ENCODE measurements at places on chromosomes 2 and 18.
A peak's percentile ranks its signal among the peaks of the same experiment; 100 is the strongest.

- DNase-seq = no peak
These were observed at the start of gene CAPN13 for GRCh38 chr2:30807249-30807648. CAPN13 (minus strand) TSS chr2:30807446; CDS start chr2:30787325, 20,121 bp downstream.

DNA sequence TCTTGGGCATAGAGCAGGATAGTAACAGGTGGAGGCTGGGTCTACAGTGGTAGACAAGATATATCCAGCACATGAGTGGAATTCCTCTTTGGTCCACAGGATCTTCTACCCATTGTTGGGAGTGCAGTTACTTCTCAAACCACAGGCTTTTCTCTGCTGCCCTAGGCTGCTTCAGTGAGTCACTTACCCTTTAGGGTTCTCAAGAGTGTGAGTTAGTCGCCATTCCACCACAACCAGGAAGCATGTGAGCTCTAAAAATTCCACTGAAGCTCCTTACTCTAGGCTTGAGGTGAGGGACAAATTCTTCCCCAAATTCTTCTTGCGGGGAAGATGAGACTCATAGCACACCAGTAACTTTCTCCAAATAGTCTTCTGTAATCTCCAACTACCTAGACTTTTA, 189.4 kb downstream of the PLCL1 start:
- no peak for DNase-seq

- no peak for DNase-seq
These were observed 134.4 kb upstream of the APCDD1 start for GRCh38 chr18:10319914-10320600.

GRCh38 chr2:18719978-18720775, 130.8 kb upstream of the NT5C1B start:
- no peak for DNase-seq

- DNase-seq = no peak
These were observed 85.8 kb downstream of the RDH14 start for GRCh38 chr2:18474700-18475099.

DNA sequence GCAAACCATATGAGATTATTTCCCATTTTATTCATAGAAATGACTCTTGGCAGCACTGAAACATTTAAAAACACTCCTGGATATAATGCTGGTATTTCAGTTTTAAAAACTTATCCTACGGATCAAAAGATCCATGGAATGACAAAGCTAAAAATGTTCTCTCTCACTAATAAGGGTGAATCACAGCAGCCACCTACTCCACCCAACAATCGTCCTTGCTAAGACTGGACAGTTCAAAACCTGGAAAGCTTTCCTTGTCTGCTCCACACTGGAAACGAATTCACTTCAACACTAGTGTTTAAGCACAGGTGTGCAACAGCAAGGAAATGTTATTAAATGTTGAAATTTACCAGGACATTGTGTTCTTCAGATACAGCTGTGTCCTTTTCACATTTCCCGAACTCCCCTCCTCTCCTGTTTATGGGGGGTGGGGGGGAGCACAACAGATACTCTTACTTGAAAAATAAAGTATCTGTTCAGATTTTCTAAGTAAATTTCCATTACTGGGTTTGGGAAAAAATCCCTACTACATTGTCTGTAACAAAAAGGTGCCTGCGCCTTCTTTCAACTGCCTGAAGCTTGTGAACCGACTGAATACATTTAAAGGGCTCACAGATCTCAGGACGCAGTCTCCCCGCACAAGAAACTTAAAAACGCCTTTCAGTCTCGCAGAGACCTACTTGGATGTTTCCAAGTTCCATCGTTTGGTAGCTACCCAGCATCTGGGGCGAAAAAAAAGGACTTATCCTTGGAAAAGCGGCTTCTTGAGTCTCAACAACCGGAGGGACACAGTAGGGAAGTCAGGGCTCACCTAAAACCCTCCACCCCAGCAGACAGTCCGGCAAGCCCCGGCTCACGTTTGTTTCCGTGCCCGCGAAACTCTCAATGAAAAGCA, 1.3 kb downstream of the YWHAQ start:
- no peak for DNase-seq

DNA sequence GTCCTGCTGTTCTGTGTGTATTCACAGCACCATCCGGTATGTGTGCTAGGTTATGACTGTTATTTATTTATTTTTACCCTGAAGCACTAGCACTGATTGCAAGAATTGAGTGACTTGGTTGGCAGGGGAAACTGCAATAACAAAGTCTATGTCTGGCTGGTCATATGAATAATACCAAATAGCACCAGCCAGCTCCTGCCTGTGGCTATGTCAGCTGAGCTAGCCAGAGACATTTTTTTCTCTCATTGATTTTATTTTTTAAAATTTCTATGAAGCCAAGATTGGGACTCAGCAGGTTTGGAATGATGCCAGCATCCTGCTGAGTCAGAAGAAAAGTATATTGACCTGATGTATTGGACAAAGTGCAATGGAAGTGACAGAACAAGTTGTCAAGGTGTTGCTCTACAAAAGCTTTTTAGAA, 188.5 kb upstream of the CDH2 start:
- DNase-seq = no peak

DNA sequence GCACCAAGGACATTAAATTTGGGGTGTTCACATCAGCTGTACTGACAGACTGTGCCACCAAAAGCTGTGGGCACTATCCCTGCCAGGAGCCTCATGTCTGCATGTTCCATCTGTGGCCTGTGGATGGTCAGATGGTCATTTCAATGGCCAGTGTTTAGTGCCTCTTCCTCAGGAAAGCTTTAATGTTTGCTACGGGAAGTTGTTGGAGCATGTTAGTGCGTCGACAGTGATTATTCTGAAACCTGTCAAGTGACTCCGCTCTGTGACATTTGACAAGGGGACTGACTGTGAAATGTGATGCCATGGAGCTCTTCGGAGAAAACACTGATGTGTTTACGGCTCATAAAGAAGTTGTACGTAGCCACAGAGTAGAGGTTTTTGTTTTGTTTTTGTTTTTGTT, 18.7 kb upstream of the RGPD4 start:
- DNase-seq = no peak

GRCh38 chr18:38933322-38933721, 1367.7 kb upstream of the CELF4 start:
- no peak for DNase-seq

GRCh38 chr2:124530203-124530602, 505.1 kb downstream of the CNTNAP5 start:
- no peak for DNase-seq

DNA sequence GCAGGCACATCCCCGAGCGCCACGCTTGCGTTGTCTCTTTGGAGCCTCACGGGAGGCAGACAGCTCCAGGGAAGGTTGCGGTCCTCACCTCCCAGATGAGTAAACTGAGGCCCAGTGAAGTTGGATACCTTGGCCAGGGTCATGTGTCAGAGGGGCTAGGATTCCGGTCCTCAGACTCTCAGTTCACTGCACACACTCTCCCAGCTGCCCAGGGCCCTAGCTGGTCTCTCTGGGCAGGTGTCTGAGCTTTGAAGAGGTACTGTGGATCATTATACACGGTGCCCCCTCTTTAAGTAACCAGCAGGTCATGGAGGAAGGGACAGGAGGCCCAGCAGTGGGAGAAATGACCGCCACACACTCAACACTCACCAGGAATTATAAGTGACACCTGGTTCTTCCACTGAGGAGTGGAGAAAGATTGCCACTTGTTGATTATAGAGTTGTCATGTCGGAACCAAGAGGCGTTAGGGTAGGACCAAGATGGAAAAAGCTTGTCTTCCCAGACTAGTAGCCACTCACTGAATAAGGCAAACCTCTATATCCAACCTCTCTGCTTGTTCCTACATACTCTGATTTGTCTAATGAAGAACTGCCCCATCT, 588 bp downstream of the TMEM214 start:
- no peak for DNase-seq

- DNase-seq = no peak
These were observed 2119.6 kb upstream of the PIK3C3 start for GRCh38 chr18:39835303-39836030.

- no peak for DNase-seq
These were observed 146.3 kb downstream of the WDSUB1 start for GRCh38 chr2:159140070-159140769.

GRCh38 chr2:85914922-85915321, 26.1 kb upstream of the ST3GAL5 start:
- no peak for DNase-seq

GRCh38 chr2:201960305-201960704, 73.3 kb upstream of the FZD7 start:
- DNase-seq = no peak

DNA sequence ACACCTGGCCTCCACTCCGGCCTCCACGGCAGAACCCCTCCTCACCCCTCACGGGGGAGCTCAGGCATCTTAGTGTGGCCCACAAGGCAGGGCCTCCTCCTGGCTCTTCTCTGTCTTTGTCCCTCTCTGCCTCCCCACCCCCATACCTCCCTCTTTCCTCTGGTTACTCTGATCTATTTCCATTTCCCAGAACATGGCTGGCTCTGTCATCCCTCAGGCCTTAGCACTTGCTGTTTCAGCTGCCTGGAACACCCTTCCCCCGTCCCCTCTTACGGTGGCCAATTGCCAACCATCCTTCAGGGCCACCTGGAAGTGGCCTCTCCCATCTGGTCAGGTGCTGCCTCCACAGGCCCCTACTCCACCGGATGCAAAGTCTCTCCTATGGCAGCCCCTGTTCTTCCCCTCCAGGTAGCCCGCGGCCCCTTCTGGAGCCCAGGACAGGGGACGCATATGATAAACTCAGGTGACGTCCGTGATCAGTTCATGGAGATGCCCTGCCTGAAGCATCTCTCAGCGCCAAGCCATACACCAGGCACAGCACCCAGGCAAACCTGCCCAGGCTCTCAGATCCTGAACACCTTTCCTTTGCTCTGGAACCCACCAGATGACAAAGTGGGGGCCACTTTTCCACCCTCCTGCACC, 3.6 kb upstream of the ECEL1 start:
- DNase-seq = no peak

- DNase-seq = no peak
These were observed 26.6 kb downstream of the PTPN4 start for GRCh38 chr2:119786295-119786694.

DNA sequence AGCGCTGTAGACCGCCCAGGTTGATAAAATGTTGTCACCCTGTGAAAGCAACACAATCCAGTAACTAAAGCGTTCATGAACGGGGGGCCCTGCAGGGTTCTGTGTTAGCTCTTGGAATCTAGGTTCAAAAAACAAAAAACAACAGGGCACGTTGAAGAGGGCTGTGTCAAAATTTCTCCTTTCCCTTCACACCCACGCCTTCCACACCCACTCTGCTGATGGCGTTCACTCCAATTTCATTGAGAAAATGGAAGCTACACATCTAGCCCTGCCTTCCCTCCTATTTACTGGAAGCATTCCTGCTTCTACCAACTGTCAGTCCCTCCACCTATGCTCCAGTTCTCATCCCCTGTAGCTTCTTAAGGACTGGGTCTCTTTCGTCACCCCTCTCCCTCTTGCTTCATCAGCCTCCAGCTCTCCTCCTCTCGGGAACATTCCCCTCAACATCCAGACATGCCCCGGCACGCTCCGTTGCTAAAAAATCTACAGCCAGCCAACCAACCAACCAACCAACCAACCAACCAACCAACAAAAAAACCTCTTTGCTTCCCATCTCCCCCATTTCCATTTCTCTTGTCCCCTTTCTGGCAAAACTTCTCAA, 98.4 kb upstream of the SP3 start:
- DNase-seq = no peak

GRCh38 chr2:225002039-225002655, 40.1 kb downstream of the DOCK10 start:
- peak; percentile 34 for DNase-seq
